ENCODE measurements at places on chromosomes 7 and 10.

- no peak for DNase-seq
Measured at GRCh38 chr10:60123172-60123571, 216.8 kb upstream of the CCDC6 start.

DNA sequence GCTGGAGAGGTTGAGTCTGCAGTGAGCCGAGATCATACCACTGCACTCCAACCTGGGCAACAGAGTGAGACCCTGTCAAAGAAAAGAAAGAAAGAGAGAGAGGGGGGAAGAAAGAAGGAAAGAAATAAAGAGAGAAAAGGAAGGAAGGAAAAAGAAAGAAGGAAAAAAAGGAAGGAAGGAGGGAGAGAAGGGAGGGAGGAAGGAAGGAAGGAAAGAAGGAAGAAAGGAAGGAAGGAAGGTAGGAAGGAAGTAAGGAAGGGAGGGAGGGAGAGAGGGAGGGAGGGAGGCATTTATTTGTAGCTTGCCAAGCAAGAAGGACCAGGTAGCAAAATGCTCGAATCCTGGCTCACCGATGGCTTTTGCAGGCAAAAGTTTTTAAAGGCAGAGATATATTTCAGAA lies 74.5 kb upstream of the BAIAP2L1 start:
- no peak for DNase-seq

DNA sequence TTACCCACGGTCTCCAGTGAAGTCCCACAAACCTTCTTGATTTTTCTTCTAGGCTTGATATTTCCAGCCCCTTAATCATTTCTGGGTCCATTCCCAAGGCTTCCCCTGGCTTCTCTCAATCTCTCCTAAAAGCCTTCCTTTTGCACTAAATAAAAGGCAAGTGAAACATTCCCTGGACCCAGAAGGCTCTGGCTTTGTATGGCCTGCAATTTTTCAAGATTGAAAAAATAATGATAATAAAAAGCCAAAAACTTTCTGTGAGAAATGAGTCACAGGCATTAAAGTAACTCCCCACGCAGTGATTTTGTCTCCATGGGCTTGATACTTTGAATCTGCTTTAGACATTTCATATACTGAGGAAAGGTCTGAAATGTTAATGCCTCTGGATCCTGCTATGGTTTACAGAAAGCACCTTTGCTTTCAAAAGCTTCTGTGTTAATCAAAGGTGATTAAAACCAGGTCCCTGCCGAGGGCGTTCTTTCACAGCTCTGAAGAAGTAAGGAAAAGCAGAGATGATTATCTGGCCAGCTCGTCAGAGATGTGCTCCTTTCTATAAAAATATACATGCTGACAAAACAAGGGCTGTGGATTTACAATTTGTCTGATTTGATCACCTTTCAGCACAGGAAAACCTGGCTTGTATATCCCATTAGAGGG lies 118.9 kb upstream of the TMEM72 start:
- no peak for DNase-seq

DNA sequence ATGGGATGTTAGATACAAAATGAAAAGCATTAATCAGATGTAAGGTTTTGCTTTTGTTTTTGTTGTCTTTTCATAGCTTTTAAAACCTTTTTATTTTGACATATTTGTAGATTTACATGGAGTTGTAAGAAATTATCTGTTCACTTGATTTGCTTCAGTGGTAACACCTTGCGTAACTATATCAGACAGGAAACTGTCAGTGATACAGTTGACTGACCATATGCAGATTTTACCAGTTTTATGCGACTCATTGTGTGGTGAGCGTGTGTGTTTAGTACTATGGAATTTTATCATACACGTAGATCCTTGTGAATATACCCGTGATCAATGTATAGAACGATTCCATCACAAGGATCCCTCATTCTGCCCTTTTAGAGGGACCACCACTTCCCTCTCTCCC lies 701.4 kb downstream of the SUGCT start:
- no peak for DNase-seq

GRCh38 chr10:110625951-110626855 lies 17.9 kb upstream of the RBM20 start:
- no peak for DNase-seq

- DNase-seq: no peak
Measured at GRCh38 chr7:99373091-99374066, 1.2 kb upstream of the ARPC1B start.

DNA sequence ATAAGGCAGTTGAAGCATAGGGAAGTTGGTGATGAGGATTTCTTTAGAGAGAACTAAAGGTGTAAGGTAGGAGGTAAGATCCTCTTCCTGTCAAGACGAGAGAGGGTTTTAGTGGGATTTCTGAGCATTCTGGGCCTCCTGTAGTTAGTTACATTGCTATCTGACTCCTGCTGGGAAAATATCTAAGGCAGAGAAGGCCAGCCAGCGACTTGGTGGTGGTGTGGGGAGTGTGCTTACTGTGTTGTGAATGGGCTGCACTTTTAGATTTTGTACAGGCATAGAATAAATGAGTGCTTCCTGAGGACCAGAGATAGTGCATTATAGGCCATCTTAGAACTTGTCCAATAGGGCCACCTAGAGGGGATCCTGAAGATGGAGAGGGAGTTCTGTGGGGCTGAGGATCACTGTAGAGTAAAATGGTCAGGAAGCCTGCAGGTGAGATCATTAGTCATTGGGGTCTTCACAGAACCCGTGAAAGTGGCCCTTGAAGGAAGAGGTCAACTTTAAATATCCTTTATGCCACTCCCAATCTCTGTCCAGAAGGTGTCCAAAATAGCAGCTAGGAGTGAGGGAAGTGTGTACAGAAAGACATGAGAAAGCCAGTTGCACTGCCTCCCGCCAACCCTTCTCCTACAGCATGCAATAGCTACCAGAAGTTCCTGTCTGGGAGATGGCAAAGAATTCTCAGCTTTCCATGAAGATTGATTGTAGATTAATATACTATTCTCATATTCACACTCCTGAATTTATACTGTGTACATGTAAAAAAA lies 266.6 kb downstream of the POLR1F start:
- no peak for DNase-seq

GRCh38 chr10:79020015-79020491 lies 48.7 kb upstream of the ZMIZ1 start:
- DNase-seq: no peak

DNA sequence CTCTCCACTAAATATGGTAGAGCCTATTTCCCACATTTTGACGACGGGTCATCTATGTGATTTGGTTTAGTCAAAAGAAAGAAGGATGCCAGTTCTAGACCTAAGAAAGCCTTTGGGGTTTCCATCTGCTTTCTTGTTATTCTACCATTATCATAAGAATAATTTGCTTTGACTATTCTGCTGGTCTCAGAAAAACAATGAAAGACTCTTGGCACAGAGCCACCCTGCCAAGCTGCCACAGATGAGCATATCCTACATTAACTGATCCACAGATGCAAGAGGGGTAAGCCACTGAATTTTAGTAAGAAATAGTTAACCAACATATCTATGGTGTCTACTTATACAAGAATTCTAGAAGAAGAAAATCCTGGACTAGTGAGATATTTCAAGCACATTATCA lies 158.6 kb upstream of the MAGI2 start:
- DNase-seq: no peak

DNA sequence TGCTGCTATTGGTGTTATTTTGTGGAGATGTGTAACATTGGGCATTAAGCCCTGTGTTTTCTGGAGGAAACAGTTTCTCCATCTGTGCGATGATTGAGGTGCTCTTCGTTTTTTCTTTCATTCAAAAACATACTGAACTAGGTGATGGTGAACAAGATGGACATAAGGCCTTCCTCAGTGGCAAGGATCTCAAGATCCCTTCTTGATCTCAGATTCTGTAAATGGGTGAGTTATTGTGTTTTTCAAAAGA lies 759 bp upstream of the ELAPOR2 start:
- DNase-seq: no peak

DNA sequence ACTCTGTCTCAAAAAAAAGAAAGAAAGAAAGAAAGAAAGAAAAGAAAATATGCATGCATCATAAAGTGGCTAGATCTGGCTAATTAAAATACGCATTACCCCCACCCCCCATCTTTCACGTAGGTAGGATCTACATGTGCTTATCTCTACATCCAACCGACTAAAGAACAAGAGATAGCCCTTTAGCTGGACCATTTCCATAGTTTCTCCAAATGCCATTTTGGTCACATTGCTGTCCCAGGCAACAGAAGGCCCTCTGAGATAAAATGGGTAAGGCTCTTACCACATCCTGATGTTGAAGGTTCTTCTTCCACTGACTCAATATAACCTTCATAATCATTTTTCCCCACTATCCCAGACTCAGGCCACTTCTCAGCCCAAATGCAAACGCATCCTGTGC lies 31.5 kb downstream of the PIK3AP1 start:
- DNase-seq: no peak

- no peak for DNase-seq
Measured at GRCh38 chr10:126163506-126163905, 224.8 kb downstream of the ADAM12 start.

DNA sequence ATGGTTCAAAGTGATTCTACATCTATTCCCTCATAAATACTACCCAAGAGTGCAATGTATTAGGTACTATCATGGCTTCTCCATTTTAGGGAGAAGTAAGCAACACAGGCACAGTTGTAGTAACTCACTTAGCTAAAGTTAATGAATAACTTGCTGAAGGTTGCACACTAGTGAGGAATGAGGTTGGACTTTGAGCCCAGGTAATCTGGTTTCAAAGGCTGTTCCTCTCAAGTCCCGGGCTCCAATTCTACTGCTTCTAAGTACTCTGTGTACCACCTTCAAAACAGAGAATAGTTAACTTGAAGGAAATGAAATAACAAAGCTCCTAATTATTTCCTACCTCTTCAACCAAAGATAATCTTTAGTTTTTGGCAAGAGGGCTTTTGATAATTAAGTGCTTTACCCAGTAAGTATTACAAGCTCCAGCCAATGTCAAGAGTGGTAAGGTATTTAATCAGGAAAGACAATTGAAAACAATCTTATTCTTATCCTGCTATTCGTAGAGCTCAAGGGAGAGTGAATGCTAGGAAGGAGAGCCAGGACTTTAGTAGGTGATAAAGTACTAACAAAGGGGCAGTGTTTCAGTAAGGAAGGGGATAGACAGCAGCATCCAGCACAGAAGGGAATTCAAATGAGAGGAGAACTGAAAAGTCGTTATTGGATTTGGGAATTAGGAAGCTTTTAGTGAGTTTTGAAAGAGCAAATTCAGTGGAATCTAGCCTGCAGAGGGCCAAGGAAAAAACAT lies 158.2 kb upstream of the PTPRZ1 start:
- DNase-seq: no peak

GRCh38 chr10:60203993-60204618 lies 185.6 kb downstream of the ANK3 start:
- DNase-seq: no peak

DNA sequence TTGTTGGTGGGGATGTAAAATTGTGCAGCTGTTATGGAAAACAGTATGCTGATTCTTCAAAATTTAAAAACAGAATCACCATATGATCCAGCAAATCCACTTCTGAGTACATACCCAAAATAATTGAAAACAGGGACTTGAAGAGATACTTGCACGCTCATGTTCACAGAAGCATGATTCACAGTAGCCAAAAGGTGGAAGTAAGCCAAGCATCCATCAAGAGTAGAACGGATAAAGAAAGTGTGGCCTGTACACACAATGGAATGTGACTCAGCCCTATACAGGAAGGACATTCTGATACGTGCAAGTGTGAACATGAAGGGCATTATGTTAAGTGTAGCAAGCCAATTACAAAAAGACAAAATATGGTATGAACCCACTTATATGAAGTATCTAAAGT lies 696.7 kb upstream of the CELF2 start:
- DNase-seq: no peak

- DNase-seq: no peak
Measured at GRCh38 chr10:123402656-123403055, 248.5 kb downstream of the BUB3 start.

Measured in activated naive CD8-positive, alpha-beta T cell treated with anti-CD3 and anti-CD28 coated beads, Interleukin-2, amount 50 U/mL, for 16 hours (primary cell).